ENCODE measurements at places on chromosomes 3 and 15.
A peak's percentile ranks its signal among the peaks of the same experiment; 100 is the strongest.

DNA sequence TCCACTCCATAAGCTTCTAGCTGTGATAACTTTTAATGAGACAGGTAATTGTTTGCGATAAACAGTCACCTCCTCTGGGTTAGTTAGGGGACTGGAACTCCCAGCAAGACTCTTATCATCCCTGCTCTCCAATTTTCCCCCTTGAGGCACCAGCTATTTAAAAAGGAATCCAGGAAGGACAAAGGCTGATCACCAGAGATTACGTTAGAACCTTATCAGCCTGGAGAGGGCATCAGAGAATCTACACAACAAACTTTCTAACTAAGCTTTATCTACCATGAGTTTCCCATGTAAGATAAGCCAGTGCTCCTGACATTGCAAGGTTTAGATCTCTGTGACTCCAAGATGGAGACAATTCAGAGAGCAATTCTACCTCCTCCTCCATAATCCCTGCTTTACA lies 31.3 kb downstream of the GPR176 start:
- no peak for DNase-seq

DNA sequence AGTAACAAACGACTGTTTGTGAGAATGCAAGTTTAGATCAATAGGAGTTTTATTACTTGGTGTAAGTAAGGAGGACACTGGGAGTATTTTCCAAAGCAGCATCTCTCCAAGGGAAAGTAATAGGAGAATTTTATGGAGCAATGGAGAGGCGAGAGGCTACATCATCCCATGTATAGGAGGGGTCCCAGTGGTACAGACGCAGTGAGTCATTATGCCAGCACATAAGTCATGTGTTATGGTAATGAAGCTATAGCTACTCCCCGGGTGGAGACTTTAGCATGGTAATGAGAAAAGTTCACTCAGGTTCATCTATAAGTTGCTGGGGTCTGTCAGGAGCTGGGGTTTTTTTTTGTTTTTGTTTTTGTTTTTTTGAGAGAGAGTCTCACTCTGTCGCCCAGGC lies 29.5 kb upstream of the ZNF445 start:
- no peak for DNase-seq

DNA sequence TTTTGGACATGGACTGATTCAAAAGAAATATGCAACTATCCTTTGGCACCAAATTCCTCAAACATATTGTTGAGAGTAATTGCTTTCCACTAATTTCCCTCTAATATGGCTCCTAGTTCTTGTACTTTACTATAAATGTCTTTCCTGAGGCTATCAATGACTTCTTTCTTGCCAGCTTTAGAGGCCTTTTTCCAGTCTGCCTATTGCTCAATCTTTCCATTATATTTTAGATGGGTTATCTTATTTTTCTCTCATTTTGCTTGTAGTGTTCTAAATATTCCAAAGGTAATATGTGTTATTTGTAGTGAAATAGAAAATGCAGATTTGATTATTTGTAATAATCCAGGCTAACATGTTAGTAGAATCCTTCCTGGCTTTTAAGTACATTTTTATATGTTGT lies 11.5 kb upstream of the TEX9 start:
- no peak for DNase-seq

DNA sequence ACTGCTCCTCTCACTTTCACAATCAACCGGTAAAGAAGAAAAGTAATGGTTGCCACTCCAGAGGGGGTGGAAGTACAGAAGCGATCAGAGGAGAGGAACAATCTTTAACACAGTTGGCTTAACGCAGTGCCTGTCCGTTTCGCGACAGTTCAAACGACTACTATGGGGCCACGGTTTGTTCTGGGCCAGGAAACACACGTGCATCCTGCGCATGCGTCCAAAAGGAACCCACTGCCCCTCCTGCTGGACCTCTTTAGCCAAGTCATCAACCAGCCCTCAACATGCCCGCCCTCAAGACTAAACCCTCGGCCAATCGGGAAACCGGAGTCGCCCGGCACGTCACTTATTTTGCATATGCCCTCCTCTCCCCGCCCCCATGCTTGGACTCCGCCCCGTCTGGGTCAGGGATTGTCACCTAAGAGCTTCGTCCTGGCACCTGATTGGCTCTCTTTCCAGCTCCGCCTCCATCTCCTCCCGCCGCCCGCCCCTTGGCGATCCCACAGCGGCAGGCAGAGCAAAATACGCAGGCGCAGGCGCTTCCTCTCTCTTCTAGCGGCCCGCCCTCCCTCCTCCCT lies 345 bp upstream of the CDV3 start:
- DNase-seq, result peak; percentile 100

DNA sequence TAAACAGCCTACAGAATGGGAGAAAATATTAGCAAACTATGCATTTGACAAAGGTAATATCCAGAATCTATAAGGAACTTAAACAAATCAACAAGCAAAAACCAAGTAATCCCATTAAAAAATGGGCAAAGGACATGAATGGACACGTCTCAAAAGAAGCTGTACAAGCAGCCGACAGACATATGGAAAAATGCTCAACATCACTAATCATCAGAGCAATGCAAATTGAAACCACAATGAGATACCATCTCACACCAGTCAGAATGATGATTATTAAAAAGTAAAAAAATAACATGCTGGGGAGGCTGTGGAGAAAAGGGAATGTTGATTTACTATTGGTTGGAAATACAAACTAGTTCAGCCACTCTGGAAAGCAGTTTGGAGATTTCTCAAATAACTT lies 30.7 kb upstream of the PPM1L start:
- no peak for DNase-seq

- DNase-seq, result peak; percentile 17
Measured at GRCh38 chr3:197151580-197151979, 122.0 kb upstream of the MELTF start.

- no peak for DNase-seq
Measured at GRCh38 chr3:189455009-189455408, 176.2 kb upstream of the TP63 start.

DNA sequence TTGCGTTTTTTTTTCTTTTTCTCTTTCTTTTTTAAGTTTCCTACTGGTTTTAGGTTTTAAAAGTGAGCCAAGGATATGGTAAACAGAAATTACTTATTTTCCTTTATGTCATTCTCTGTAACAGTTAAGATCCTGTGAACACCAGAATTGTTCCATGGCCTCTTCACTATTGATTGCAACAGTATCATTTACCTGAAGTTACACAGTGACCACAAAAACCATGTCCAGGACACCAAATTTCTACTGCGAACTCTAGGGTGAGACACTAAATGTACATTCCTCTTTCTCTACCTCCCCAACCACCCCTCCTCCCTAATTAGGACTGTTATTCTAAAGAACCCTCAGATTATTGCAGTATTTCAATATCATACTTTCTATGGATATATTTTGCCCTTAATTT lies 280.9 kb downstream of the FOXP1 start:
- no peak for DNase-seq

- no peak for DNase-seq
Measured at GRCh38 chr3:174955513-174956016, 96.4 kb downstream of the NAALADL2 start.

DNA sequence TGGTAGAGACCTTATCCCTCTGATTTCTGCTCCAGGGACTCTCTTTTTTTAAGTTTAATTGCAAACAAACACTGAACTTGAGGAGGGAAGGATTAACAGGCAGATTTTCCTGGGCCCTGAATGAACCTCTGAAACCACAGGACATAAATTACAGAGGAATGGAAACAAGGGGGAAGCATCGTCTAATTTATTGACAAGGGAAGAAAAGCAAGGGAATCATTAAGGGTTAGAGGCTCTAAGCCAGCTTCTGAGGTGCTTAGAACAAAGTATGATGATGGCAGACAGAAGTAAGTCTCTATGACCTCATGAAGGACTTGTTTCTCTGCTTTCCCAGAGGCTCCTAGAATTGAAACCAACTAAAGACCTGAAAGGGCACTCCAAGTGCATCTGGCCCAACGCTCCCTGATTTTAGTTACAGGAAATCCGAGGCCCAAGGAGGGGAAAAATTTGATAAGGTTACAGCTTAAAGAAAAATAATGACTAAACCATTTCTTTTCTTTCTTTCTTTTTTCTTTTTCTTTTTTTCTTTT lies 244.7 kb upstream of the NR2E3 start:
- no peak for DNase-seq

DNA sequence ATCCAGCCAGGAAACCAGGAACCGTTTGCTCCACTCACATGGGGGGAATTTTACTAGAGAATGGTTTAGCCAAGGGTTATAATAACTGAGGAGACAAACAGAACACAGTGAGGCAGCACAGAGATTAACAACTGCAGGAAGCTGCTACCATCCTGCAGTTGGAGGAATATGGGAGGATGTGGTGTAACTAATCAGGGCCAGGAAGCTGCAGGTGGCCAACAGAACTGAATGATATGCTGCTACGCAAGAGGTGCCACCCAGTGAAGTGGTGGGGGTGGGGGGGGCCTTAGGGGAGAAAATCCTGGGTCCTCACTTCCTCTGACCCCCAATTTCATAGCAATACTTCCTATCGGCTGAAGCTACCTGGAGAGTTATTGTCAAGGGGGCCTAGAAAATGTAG lies 306.4 kb upstream of the STT3B start:
- no peak for DNase-seq

DNA sequence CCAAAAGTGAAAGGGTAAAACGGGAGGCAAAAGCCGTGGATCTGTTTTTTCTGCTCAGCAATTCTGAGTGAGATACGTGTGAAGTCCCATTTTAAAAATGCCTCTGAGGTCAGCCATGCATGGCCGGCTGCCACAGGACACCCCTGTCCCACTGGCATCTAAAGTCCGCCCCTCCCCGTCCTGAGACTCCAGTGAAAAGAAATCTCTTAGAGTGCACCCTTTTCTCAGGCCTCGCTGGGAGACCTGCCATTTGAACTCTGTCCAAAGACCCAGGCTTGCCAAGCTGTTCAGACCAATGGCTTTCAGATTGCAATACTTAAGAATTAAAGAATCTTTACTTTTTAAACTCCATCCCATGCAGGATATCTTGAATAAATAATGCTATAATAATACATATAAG lies 61.0 kb upstream of the SLC24A5 start:
- peak; percentile 74 for DNase-seq

DNA sequence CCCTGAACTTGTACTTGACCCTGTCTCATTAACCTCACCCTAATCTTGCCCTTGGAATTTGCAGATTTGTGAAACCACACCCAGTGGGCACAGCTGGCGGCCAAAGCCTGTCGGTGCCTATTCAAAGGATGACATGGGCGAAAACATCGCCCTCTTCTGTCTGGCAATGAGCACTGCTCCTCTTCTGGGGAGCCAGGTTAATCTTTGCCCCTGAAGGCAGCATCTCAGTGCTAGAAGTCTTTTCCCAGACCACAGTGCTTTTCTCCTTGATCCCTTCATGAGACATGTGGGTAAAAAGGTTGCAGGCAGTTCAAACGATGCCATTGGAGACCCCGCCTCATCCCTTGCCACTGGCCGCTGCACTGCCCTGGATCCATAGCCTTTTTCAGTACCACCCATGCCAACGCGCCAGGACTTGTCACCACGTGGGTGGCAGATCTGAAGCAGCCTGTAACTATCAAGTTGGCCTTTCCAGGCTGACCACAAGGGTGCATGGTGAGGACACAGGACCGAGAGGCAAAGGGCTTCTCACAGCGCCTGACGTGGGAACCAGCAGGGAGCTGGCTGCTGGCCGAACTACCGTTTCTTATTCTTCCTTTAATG lies 6.5 kb upstream of the DNASE1L3 start:
- DNase-seq, result peak; percentile 91

DNA sequence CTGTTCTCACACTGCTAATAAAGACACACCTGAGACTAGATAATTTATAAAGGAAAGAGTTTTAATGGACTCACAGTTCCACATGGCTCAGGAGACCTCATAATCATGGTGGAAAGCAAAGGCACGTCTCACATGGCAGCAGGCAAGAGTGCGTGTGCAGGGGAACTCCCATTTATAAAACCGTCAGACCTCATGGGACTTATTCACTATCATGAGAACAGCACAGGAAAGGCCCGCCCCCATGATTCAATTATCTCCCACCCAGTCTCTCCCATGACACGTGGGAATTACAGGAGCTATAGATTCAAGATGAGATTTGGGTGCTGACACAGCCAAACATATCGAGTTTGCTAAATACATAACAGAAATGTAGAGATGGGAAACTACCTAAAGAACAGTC lies 39.5 kb upstream of the DGKG start:
- DNase-seq, result no peak

- DNase-seq, result no peak
Measured at GRCh38 chr3:115098354-115099073, 48.6 kb downstream of the ZBTB20 start.

DNA sequence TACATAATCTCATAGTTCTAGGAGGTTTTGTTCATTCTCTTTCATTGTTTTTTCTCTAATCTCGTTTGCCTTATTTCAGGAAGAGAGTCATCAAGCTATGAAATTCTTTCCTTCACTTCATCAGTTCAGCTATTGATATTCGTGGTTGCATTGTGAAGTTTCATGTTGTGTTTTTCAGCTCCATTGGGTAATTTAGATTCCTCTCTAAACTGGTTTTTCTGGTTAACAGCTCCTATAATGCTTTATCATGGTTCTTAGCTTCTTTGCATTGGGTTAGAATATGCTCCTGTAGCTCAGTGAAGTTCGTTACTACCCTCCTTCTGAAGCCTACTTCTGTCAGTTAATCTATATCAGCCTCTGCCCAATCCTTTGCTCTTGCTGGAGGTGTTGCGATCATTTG lies 69.4 kb upstream of the CD96 start:
- no peak for DNase-seq

DNA sequence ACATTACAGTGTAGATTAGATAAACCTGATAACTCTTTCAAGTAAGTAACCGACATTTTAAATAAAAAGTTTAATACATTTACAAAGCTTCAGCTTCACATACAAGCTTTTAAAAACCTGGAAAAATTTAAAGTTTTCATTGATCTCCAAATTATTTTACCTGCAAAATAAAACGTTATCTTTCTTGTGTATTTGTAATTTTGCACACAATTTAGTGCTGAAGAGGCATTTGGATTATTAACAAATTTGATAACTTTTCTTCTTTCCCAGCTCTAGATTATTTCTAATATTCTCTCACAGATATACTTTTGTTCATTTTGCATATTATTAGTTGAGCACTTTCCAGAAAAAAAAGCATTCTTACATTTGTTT lies 24.2 kb upstream of the MBNL1 start:
- no peak for DNase-seq

- no peak for DNase-seq
Measured at GRCh38 chr3:58835086-58835485, 168.5 kb upstream of the FAM3D start.

GRCh38 chr3:37863949-37864822 lies 2.5 kb downstream of the CTDSPL start:
- no peak for DNase-seq

DNA sequence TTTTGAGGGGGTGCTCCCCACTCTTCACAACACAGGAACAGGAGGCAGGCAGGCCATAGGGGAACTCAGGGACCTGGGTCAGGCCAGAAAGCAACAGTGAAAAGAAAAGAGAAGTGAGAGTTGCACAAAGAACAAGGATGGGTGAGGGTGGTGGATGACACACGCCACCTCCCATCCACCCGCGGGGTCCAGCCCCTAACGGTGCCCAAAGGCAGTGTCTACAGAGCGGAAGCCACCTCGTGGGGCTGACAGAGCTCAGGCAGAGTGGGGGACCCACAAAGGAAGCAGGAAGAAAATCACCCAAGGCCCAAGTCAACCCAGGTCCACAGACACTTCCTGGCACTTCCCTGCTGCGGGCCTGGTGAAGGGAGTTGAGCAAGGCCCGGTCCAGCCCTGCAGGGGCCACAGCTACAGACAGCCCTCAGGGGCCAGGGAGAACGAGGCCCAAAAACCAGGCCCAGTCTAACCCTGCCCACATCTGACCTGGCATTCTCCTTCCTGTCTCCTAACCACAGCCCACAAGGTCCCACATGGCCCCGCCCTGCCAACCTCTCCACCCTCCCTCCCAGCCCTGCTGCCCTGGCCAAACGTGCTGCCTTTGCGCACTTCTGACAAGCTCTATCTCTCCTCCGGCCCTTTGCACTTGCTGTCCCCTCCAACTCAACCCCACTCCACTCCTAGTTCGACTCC lies 5.9 kb downstream of the NUP210 start:
- DNase-seq, result peak; percentile 90
